ENCODE measurements at places on chromosomes 6 and 20.

DNA sequence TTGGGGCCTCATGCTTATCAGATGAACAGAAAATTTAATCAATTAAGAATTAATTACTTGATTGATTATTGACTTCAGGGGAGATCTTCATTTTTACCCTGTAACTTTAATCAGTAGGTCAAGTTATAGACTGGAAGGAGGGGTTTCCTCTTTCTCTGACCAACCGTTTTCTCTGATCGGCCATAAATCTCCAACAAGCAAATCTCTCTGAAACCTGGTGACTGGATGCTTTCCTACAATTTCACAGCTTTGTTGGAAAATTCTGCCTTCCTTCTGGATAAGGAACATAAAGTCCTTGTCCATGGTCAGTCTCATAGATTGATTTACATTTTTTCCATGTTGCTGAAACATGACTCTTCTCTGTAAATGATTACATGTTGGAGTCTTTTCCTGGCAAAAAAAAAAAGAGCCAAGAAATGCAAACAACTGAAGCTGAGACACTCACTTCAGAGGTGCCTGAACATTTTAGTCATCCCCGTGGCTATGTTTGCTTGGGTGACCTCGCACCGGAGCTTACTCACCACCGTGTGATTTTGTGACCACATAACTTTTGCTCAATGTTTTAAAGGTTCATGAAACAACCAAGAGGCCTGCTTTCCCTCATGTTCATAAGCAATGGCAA is 31.0 kb downstream of the IRF4 start:
- peak; percentile 96 for DNase-seq

DNA sequence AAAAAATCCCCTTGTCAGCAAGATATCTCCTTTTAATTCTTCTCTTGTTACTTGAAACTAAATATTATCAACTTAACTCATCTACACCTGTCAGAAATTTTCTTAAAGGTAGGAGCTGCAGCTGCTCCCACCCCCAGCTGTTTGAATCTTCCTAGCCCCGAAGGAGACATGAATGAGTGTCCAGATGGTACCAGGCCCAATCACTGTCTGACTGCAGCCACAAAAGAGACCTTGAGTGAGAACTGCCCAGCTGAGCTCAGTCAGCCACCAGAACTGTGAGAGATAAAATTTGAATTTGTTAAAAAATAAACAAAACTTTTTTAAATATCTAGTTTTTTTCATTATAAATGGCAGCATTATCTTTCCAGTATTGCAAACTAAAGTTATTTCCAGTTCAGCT is 84.7 kb downstream of the PRSS35 start:
- DNase-seq, result no peak

DNA sequence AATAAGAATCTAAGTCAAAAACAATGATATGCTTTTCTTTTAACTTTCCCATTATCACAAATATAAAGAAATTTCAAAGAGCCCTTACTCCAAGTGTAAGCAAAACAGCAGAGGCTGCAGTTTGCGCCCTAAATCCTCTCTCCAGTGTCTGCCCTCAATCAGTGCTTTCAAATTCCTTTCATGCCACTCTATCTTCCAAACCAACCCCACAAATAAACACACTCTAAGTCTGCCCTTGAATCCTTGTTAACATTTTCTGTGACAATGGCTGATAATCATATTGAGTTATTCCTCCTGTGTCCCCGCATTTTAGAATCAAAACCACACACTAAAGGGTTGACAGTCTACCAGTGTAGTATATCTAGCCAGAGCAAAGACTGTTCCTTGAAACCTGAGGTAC is 317.9 kb upstream of the MARCKS start:
- DNase-seq, result no peak

DNA sequence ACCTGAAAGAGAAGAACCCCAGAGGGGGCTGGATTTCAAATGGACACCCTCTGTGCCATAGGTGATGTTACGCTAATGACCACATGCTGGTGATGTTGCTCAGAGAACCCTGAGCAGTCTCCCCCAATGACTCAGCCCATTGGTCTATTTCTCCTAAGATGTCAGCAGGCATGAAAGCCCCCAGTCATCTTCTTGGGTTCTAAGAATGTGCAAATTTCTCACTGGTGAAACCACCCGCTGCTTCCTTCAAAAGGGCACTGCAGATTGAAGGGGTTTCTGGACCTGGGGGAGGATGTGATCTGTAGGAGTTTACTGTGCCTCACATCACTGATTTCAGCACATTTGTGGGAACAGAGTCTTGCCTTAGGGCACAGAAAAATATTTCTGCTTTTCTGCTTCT is 298.4 kb upstream of the MOCS1 start:
- DNase-seq, result no peak

DNA sequence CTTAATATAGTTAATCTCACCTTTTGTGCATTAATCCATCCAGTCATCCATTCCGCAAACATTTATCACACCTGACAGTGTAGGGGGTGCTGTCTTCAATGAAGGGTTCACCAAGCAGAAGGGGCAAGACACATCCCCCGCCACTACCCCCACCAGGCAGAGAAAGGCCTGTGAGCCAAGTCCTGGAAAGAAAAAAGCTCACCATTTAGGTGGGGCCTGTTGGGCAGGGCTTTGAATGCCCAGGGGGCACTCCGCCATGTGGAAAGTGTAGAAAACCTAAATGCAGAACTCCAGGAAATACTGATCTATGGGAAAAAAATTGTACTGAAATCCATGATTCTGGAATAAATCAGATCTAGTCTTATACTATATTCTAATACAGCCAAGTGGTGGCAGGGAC is 4.8 kb upstream of the STX16 start:
- no peak for DNase-seq

DNA sequence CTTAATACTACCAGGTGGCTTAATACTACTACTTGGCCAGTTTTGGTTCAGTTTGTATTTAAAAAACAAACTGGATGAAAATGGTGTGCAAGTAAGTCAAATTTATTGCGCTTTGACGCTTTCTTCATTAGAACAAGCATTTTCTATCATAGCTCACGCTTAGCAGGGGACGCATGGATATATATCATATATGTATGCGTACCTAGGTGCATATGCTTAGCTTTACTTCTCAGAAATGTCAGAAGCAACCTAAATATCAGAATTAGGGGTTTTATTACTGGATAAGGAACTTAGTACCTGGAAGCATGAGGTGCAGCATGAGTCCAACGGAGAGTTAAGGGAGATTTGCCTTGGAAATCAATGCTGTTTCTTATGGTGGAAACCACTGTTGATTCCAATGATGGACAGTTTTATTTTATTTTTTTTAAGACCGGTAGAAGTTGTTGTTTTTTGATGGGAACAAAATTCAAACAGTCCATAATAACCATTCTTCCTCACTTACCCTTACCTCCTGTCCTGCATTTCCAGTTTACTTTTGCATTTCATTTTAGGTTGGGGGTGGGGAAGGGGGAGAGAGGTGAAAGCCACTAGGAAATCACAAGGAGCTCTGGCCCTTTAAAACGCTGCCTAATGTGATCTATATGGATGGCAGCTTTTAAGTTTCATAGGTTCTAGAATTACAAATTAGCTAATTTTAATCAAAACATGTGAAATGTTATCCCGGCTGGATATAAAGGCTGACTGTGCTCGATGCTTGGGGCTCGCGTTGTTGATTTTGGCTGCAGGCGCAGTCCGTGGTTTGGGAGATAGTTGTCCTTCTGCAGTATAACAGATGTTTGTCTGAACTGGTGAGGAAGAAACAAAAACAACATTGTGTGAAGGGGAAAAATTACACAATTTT is 2.1 kb downstream of the SOBP start:
- no peak for DNase-seq

DNA sequence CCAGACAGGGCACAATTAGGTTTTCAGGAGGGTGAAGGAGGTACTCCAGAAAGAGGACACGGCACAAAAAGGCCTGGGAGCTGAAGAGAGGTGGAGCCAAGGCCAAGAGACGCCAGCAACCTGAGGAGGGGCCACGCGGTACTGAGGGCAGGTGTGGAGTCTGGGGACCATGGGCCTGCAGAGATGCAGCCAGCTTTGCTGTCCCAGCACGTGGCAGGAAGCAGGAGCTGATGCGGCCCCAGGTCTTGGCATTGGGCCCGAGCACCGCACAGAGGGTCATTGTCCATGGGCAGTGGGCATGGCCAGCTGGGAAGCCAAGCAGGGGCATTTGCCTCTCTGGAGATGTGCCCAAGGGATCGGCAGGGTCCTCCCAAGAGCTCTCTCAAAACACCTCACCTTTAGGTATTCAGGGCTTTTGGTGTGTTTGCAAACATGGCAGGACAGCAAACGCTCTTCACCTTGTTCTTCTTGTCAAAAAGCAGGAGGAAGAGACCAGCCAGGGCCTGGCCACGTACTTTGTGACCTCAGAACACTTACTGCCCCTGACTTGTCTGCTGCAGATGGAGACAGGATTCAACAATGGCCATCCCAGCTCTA is 1.4 kb upstream of the BPIFB1 start:
- no peak for DNase-seq

DNA sequence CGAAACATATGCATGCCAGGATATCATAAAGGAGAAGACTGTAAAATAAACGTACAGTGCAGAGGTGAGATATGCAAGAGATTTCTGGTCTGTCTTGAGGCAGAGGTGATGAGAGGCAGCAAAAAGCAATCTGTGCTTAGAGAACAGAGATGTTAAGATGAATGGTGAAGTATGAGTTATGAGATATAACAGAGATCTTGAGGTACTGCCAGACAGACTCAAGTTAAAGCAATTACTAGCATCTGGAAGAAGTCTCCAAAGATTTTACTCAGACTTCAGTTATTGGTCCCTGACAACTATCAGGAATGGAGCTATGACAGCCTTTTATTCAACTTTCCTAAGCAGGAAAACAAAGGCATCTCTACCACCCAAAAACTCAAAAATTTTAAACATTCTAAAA is 122.8 kb upstream of the DST start:
- no peak for DNase-seq

- no peak for DNase-seq
These were observed 206.4 kb upstream of the SUPT3H start for GRCh38 chr6:45584127-45584526.

DNA sequence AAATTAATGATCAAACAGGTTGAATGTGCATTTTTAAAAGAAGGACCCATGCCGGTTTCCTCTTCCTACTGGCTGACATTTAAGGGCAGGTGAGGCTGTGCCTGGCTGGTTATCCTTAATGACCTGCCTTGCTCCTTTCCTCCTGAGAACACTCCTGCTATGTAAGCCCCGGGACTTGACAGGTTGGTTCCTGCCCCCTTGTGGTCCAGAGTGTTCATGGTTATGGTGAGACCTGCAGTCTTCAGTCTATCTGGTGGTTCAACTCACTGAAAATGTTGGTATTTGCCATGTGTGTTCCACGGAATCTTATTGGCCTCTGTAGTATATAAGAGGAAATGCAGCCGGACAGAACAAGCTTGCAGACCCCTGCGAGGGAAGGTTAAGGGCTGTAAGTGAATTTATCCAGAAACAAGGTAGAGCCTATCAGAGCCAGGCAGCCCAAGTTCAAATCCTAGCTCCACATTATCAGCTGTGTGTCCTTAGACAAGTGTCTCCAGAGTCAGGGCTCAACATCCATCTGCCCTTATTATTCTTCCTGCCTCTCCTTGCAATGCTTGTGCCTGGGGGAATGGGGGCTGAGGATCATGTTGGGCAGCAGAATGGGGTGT is 5.2 kb upstream of the BPIFA3 start:
- DNase-seq, result peak; percentile 69

DNA sequence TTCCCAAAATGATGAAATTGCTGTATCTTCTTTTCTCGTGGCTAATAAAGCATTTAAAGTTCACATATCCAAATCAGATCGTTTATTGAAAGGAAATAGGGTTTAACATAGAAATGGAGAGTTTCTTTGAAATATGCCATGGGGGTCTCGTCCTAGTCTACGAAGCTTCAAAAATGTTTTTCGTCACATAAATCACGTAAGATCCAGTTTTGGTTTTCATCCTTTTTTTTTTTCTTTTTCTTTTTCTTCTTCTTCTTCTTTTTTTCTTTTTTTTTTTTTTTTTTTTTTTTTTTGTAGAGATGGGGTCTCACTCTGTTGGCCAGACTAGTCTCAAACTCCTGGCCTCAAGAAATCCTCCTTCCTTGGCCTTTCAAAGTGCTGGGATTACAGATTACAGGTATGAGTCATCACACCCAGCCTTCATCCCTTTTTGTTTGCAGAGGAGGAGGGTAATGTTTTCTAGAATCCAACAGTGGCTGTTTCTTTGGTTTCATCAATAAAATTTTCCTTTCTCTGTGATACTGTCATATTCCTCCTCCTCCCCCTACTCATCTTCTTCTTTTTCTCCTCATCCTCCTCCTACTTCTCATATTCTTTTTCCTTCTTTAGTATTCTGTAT is 94.7 kb upstream of the LOC128125822 start:
- DNase-seq, result no peak

GRCh38 chr6:101597693-101598092 is 204.2 kb downstream of the GRIK2 start:
- no peak for DNase-seq

GRCh38 chr20:22446613-22447446 is 137.5 kb downstream of the FOXA2 start:
- no peak for DNase-seq

Data from PC-3 (cell line).